ENCODE measurements at places on chromosomes 2 and 18.

DNA sequence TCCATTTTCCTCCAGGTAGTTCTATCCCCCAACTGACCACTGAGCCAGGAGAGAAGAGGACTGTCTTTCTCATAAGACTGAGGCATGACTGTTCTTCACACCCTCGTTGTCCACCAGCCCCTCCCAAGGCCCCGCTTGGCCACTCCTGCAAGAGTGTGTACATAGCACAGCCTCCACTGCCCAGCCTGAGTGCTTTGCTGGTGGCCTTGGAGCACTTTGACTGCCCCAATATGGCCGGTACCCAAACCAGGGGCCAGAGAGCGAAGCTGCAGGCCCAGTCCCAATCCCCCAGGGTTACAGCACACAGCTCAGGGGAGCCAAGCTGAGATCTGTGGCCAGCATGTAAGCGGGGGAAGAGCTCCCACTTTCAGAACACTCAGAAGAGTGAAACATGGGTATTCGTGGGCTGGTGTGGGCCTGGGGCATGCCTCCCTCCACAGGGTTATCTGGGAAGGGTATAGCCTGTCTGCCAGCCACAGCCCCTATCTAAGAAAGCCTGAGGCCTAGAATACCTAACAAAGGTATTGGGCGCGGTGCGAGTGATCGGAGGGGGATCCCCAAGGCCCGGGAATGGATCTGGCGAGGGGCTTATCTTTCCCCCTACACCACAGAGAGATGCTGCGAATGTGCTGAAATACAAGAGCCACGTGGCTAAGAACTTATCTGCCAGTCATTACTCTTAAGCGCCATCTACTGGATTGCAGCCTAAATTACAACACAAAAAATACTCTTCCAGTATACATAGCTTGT lies 163.8 kb downstream of the WDPCP start:
- DNase-seq = no peak

GRCh38 chr2:3571284-3571683 lies 3.8 kb upstream of the RPS7 start:
- no peak for DNase-seq

DNA sequence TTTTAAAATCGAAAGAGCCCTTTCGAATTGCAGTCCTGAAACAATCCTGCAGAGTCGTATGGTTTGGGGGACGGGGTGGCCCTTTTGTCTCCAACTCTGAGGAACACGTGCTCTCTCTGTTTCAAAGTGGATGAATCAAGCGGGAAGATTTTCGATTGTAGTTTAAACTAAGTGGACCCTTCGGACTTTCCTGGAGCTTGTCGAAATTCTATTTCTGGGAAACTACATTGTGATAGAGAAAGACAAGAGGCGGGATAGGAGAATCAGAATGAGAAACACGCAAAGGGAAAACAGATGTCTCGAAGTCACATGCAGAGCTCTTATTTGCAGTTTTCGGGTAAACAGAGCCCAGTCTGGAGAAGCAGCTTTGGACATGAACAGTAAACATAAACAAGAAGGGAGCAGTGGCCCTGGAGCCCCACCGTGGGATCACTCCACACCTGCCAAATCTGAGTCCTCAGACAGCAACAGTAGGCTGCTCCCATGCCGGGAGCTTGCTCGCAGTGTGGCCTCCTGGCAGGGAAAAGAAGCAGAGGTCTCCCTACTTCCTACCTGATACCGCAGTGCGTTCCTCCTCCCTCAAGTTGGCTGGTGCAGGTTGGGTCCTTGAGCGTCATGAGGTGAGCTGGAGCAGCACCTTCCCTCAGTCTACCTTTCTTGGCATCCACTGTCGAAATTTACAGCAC lies 202.4 kb downstream of the SLC4A3 start:
- no peak for DNase-seq

- no peak for DNase-seq
Measured at GRCh38 chr18:37948471-37948870, 382.9 kb upstream of the CELF4 start.

GRCh38 chr2:236876642-236877041 lies 209.0 kb upstream of the COPS8 start:
- no peak for DNase-seq

DNA sequence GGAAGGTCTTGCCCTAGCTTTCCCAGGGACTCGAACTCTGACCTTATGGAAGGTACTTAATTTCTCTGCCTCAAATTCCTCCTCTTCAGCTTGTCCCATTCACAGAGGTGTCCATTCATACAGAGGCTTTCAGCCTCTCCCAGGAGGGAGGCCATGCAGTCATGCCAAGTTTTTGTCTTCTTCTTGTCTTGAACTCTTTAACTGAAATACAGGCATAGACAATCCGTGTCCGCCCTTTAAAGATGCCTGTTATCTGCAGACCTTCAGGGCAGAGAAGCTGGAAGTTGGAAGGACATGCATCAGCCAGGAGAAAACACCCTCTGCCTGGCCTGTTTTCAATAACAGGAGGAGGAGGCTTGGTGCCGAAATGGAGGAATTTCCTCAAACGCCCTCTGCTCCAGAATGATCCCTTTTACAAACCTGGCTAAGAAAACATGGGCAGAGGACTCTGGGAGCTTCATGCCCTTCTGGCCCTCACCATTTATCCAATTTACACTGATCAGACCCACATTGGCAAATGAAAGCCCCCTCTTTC lies 308.3 kb downstream of the MYCN start:
- no peak for DNase-seq

DNA sequence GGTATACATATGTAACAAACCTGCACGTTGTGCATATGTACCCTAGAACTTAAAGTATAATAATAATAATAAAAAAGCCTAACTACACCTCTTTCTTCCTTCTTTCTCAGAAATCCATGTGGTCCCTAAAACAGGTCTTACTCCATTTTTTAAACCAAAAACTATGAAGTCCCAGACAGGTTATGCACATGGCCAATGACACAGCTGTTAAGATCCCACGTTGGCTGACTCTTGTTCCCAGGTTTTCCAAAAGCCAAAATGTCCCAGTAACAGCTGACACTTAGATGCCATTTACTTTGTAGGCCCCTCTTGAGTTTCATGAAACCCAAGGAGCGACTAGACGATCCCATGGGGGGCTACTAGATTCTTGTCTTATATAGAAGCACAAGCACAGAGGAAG lies 97.0 kb downstream of the KCNF1 start:
- DNase-seq = no peak

DNA sequence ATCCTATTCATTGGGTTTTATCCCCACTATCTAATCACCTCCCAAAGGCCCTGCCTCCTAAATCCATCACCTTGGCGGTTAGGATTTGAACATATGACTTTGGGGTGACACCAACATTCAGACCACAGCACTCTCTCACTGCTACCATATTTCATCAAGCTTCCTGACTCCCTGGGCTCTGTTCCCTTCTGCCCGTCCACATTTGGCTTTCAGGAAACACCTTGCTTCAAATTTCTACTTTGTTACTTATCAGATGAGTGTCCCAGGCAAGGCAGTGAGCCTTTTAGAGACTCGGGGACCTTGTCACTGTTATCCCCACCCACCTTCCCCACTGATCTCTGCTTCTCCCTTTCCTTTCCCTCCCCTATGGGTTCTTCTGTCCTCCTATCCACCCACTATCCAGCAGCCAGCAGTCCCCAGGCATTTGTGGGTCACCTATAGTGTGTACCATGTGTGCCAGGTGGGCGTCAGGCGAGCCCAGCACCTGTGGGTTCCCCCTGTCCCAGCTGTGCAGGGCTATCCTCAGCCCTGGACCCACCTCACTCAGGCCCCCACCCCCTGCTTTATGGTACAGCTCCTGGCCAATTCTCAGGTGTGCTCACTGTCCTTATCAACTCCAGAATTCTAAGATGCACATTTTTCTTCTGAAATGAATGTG lies 230.9 kb downstream of the LOXHD1 start:
- DNase-seq = no peak

DNA sequence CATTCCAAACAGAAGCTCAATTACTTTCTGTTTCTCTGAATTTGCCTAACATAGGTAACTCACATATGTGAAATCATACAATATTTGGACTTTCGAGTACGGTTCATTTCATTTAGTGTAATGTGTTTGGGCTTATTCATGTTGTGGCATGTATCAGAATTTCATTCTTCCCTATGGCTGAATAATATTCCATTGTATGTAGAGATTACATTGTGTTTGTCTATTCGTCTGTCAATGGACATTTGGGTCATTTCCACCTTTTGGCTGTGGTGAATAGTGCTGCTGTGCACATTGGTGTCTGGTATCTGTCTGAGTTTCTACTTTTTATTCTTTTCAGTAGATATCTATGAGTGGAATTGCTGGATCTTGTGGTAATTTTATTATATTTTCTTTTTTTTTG lies 43.9 kb downstream of the LBH start:
- no peak for DNase-seq

GRCh38 chr2:241895712-241896641 lies 26.4 kb downstream of the RTP5 start:
- no peak for DNase-seq

DNA sequence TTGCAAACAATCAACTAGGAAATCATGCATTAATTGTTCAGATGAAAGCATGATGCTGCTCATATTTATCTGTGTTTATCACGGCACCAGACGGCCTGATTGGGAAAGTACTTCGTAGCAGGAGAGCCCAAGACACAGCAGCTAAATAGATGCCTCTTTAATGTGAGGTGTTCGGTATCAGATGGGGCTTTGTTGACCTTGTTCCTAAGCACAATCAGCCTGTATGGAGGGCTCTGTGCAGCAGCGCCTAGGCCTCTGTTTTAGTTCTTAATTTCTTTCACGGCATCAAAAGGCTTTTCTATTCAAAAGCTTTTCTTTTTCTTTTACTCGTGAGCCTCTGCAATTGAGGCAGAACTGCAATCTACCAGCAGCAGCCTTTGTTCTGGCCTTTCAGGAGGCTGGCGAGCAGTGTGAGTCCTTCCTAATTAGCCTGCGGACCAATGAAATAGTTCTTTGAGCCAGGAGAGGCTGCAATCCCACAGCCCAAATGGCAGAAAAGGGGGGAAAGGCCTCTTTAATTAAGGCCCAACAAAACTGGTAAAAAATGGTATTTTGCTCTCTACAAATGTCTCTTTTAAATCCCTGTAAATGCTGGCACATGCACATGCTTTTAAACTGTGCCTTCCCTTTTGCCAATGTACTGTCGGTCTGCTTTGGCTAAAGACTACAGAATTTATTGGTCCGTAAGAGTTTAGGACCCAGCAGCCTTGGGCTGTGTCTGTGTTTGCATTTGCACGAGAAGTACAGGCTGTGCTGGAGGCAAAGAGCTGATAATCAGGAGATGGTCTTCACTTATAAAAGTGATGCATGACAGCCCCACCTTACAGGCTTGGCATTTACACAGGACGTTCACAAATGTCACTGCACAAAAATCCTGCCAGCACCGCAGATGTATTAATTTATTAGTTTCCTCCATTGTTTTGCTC lies 159.6 kb downstream of the RND3 start:
- DNase-seq = no peak

GRCh38 chr18:39521164-39521563 lies 1955.6 kb upstream of the CELF4 start:
- no peak for DNase-seq

- no peak for DNase-seq
Measured at GRCh38 chr2:80058562-80058961, 246.0 kb downstream of the LRRTM1 start.

GRCh38 chr2:26521913-26522180 lies 43.9 kb upstream of the OTOF start:
- no peak for DNase-seq

DNA sequence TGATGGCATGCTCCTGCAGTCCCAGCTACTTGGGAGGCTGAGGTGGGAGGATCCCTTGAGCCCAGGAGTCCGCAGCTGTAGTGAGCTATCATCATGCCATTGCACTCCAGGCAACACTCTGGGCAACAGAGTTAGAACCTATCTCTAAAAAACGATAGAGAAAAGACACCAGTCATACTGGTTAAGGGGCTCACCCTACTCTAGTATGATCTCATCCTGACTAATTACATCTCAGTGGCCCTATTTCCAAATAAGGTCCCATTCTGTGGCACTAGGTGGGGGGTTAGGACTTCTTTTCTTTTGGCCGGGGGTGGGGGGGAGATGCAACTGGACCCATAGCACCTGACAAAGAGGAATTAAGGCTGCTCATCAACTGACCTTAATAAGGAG lies 163.2 kb upstream of the NCK2 start:
- DNase-seq = no peak

- no peak for DNase-seq
Measured at GRCh38 chr2:63614448-63614968, 25.7 kb downstream of the MDH1 start.

DNA sequence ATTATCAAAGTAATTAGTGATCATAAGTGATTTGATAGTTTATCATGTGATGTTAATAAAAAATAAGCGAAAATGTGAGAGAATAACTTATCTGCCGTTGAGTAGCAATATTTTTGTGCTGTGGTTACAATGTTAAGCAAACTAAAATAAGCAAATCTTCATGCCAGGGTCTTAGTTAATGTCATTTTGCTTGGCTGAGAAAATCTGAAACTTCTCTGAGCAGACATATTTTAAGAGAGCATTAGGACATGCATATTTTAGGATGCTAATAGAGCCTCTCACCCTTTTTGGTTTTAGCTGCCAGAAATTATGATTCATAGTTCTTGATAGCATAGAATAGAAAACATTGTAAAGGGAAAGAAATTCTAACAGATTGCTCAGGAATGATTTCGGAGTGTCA lies 233.5 kb upstream of the ZEB2 start:
- DNase-seq = no peak

- DNase-seq = no peak
Measured at GRCh38 chr2:241255542-241256167, 59.8 kb downstream of the HDLBP start.

DNA sequence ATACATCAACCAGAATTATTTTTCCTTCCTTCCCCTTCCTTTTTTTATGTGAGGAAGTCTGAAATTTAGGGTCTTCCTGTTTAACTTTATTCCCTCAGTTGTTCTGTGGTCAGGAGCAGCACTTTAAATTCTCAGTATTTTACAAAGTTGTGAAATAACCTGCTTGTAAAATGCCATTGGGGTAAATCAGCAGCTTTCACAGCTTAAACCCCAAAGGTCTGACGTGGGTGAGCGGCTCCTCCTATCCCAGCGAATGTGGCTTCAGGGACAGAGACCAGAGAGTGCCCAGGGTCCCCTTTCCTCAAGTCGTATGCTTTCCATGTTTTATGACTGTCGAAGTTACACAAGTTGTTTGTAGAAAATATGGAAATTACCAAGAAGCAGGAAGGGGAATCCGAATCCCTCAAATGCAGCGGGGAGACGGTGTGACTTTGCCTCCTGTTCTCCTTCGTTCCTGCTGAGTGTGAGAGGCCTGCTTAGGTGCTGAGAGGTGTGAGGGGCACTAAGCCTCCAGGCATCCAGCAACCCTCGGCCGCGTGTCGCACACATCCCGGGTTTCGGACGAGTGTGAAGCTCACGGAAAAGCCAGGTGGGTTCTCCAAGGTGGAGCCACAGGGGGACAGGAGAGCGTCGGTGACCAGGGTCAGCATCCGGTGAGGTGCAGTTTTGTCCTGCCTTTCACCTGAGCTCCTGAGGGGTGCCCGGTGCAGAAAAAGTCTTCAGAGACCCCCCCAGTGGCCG lies 10.8 kb upstream of the KCNG2 start:
- DNase-seq = no peak

GRCh38 chr2:240638512-240639160 lies 13.4 kb downstream of the GPR35 start:
- DNase-seq = no peak

GRCh38 chr2:153595939-153596338 lies 117.4 kb upstream of the RPRM start:
- no peak for DNase-seq

- no peak for DNase-seq
Measured at GRCh38 chr18:13036622-13037320, 45.6 kb downstream of the CEP192 start.

- DNase-seq = no peak
Measured at GRCh38 chr2:154698296-154698720, at the start of gene KCNJ3. TSS of gene KCNJ3 (plus strand) at chr2:154698695. CDS start at chr2:154698776, 81 bp downstream.

Measured in stimulated activated CD4-positive, alpha-beta T cell treated with anti-CD3 and anti-CD28 coated beads, Interleukin-15, amount 100 ng/mL, for 1 hour (primary cell).